ENCODE measurements at places on chromosomes 5 and 9.

DNA sequence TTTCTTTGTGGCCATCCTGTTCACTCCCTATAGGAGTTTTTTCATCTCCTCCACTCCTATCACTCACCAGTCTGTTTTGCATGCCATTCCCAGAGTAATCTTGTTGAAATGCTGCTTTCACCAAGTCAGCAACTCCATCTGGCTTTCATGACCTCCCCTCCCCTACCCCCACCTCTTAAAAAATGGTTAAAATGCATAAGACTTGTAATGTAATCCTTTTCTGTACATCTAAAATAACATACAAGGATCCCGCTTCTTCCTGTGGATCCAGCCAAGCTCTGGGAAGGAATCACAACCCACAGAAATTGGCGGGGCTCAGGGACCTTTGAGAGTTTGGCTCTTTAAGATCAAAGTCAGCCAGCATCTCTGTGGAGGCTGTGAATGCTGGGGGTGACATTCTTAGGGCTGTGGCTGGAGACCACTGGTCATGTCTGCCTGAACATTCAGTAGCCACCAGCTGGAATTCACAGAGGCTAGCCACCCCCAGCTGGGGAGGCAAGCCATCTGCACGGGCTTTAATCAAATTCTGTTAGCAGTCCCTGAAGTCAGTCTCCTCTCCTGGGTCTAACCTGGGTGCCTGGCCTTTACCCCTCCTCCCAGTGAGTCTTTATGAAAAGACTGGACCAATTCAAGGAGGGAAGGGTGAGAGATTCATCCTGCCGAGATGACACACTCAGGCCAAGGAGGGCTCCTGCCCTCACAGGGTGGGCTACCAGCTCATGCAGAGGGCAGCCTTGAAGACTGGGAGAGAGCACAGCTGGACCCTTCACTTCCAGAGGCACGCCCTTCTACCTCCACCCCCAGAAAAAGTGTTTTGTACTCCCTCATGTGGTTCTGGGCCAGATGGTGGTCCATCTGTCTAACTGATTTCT, 132.9 kb downstream of the LIFR start:
- DNase-seq: no peak

GRCh38 chr9:137453643-137454081, 5.5 kb downstream of the NSMF start:
- peak; percentile 72 for DNase-seq

DNA sequence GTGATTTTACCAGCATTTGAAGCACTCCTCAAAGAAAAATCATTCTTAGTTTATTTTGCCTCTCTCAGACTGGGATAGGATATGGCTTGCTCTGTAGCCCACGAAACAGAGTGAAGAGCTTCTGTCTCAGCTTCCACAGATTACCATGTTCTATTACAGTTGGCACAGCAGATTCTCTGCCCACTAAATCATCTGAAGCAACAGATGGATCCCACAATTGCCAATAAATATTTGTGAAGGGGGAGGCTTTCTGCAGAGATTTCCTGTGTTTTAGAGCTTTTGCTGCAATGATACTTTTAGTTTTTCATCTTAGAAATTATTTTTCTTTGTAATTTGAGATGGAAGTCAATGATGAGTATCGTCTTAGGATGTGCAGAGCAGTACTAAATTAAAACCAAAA, 12.3 kb upstream of the MAP3K1 start:
- no peak for DNase-seq

- DNase-seq: no peak
Measured at GRCh38 chr5:148063861-148064260, at the start of gene SPINK5. Gene SPINK5, plus strand, starts transcription at chr5:148063980. Its CDS starts 65 bp downstream, at chr5:148064045.

DNA sequence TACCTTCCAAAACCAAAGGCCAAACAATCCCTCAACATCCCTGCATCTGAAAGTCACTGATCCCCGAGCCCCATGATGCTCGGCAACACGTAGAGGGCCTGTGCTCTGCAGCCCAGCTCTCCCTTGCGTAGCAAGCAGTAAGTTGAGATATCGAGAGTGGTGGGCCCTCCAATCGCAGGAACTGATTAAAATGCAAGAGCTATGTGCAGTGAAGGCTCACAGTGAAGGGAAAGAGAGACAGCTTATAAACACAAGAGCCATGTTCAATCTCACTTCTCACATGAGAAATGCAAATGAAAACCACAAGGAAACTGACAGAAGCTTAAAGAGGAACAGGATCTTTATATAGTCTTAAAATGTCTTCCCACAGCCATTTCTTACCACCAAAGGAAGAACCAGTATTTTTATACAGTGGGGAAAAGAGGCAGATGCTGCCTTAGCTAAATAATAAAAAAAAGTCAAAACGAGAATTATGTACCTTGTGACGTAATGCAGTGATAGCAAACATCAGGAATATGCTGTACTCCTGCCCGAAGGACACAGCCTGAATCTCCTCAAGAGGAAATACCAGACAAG, 24.6 kb downstream of the TTF1 start:
- DNase-seq: no peak

DNA sequence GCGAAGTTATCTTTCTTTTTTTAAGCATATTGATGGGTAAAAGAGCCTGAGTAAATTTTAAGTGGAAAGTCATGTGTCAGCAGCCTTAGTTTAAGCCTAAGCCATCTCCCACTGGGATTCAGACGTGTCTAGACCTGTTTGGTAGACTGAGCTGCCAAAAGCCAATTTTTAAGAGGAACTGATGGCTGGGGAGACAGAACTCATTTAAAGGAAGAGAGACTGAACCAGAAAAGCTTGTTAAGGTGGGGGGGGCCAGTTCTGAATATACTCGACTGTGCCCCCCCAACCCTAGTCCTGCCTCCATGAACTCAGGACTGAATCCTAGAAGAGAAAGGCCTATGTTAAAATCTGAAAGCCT, 58.3 kb upstream of the PLPP1 start:
- DNase-seq: no peak

DNA sequence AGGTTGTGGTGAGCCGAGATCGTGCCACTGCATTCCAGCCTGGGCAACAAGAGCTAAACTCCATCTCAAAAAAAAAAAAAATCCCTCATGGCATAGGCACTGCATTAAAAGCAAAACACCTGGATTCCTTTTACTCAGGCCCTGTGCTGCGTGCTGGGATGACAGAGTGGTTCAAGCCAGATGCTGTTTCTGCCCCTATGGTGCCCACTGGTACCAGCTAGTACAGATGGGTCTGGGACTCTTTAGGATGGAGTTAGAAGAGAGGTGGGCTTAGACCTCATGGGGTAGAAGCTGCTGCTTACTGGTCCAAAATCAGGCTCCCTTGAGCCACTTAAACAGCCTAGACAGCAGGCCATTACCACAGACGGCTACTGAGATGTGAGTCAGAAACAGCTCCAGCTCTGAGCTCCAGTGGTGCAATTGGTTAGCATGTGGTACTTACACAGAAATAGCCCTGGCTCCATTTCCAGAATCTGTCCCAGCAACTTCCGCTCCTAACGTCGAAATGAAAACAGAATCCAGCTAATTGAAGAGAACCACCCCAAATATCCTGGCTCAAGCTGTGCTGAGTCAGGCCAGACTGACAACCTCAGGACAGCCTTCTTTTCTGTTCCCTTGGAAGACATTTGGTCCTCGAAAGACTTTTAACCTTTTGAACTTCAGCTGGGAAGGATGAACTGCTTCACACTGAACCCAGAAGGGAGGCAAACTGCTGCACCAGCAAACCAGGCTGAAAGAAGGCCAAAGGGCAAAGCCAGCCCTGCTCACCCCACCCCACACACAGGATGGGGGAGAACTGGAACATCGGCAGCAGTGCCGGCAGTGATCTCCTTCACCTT, 15.5 kb downstream of the C5orf15 start:
- DNase-seq: no peak

GRCh38 chr9:33013962-33014664, 11.0 kb upstream of the DNAJA1 start:
- DNase-seq: no peak

- no peak for DNase-seq
Measured at GRCh38 chr9:89448821-89449220, 49.1 kb downstream of the SEMA4D start.

DNA sequence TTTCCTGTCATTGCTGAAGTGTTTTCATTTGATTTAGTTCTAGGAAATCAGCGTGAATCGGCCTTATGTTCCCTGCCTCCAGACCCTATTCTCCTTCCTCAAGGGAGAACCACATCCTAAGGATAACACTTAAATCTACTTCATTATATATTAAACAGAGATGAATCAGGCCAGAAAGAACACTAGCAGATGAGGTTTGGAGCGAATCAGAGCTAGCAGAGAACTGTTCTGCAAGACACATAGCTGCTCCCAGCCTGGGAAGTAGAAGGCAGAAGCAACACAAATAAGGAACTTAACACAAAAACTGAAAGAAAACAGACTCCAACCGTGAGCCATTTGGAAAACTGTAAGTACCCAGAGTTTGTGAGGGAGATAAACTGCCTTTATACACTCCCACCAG, 718.2 kb downstream of the SEMA5A start:
- DNase-seq: no peak

GRCh38 chr9:4590430-4591122, 71.5 kb upstream of the PLPP6 start:
- no peak for DNase-seq

DNA sequence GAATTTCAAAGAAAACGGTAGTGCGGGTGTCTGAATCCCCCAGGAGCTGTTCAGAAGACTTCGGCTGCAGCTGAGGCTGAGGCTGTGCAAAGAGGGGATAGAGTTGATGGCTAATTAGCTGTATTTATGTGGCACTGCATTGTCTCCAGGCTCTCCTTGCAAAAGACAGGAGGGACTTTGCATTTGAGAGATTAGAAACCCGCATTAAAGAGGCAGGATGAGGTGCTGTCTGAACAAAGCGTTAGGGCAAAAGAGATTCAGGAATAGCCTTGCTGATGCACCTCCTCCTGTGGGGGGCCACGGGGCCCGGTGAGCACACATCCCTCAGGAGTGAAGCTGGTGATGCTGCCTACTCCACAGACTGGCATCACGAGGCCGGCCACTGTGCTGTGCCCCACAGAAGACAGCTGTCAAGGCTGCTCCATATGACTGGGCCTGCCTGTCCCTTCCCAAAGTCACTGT, 343.6 kb upstream of the DAP start:
- no peak for DNase-seq

DNA sequence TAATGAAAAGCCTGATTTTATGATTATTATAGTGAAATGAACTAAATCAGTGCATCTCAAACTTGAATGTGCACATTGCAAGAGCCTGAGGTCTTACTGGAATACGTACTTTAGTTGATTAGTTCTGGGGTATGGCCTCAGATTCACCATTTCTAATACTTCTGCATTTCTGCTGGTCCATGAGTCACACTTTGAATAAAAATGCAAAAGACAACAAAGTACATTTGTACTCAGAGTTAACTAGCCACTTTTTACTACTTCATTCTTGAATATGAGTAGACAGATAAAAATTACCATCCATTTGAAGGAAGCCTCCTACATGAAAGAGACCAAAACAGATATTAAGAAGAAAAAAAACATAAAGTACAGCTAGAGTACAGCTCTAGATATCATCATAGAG, 27.1 kb upstream of the PRR16 start:
- DNase-seq: no peak

DNA sequence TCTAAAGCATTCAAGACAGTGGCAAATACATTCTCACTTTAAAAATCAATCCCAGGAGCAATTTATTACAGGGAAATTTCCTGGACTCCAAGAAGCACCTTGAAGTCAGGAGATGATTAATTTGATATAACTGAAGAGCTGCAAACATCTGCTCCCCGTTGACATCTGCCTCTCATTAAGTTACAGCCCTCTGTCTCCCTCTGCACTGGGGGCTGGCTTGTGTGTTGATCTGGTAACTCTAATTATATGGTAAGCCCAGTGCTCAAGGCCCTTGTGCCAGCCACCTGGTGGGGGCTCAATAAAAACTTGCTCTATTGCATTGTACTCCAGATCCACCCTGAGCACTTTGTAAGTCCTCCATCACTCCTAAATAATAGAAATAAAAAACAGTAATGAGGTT, 131.1 kb upstream of the ZNF462 start:
- no peak for DNase-seq

- DNase-seq: no peak
Measured at GRCh38 chr9:125376261-125377226, 114.9 kb downstream of the GAPVD1 start.

- no peak for DNase-seq
Measured at GRCh38 chr5:178242416-178242815, 9.8 kb upstream of the PHYKPL start.

DNA sequence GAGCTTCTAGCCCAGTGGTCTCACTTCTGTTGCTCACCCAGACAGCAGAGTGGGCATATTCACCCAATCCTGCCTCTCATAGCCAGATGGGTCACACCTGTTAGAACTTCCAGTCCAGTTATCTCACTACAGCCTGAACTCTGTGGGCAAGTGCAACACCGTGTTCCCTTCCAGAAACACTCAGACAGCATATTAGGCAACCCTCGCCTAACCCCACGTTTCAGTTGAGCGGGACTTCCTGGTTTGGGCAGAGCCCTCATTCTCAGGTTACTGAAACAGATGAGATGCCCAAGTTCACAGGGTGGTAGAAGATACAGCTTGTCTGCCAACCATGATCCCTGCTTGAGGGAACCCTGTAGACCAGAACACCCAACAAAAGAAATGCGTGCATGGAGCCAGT, 538.2 kb downstream of the CYLC2 start:
- DNase-seq: no peak

- no peak for DNase-seq
Measured at GRCh38 chr5:173530547-173530946, 85.9 kb downstream of the BOD1 start.

DNA sequence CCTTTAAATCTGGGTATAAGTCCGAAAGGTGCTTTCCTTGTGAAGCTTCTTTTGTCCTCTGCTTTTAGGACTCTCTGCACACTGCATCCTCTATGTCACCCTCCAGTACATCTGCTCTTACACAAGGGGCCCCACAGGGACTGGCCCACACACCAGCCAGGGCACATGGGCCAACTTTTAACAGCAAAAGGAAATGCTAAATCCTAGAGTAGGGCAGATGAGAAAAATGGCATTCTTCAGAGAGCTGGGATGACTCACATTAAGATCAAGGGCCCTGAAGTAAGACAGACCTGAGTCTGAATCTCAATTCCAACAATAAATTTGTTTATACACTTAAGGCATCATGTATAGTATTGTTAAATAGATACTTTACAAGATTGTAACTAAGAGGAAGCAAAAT, 40.3 kb upstream of the CDKN2B start:
- no peak for DNase-seq

DNA sequence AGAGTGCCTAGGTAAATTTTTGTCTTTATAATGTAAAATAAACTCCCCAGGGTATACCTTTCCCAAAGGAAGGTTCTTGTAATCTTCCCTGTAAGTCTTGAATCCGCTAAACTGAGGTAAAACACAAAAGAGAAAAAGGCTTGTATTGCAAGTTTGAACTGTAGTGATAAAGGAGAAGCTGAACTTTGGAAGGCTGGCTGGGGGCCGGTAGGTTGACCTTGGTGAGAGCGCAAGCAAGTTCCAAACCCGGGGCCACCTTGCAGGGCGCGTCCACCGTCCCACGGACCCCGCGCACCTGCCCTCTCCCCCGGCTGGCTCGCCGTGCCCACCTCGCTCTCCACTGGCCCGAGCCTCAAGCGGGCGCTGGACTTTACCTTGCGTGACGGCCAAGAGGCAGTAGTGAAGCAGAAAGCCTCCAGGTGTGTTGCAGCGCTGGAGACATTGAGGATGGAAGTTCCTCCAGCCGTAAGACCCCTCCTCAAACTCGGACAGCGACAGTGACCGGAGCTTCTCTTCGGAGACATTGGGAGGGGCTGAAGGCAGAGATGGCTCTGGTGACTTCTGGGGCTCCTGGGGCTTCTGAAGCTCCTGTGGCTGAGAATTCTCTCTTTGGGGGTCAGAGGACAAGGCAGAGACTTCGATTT, 428 bp downstream of the SLCO4C1 start:
- no peak for DNase-seq
